Activated naive CD8-positive, alpha-beta T cell treated with anti-CD3 and anti-CD28 coated beads for 36 hours (primary cell): ENCODE measurements at places on chromosomes 13 and 19.
A peak's percentile ranks its signal among the peaks of the same experiment; 100 is the strongest.

- no peak for DNase-seq
These were observed 12.8 kb downstream of the ZNF844 start for GRCh38 chr19:12077375-12077774.

GRCh38 chr13:32984857-32985626 is 31.2 kb upstream of the KL start:
- no peak for DNase-seq

DNA sequence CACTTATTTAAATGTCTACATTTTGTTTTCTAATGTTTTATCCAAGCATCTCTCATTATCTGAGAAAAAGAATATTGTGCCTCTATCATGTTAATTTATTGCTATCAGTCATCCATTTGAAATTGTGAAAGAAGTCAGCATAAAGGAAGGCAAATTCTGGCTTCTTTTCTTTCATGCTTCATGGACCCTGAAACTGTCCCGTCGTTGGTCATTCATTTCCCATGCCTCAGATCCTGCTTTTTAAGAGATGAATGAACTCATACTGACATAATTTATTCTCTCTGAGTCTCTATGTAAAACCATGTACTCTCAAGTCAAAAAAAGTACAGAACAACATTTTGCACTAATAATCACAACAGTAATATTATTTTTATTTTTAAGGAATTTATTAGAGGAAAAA is 2512.0 kb downstream of the PCDH9 start:
- no peak for DNase-seq

GRCh38 chr13:27259831-27260230 is 8.5 kb downstream of the RPL21 start:
- DNase-seq: no peak

DNA sequence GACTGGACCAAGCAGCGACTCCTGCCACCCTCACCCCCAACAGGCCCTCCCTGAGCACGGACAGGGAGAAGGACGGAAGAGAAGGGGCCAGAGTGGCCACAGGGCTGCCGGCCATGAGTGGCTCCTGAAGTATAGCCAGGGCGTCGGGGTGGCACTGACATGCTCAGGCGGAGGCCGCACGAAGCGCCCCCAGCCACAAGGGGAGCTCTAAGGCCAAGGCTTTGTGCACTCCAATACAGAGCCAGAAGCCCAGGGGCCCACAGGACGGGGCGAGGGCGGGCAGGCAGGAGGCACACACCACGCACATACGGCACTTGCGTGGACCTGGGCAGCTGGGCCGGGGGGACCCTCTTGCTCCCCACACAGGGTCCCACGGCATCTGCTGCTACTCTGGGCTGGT is 52.0 kb downstream of the KLF2 start:
- peak; percentile 50 for DNase-seq

DNA sequence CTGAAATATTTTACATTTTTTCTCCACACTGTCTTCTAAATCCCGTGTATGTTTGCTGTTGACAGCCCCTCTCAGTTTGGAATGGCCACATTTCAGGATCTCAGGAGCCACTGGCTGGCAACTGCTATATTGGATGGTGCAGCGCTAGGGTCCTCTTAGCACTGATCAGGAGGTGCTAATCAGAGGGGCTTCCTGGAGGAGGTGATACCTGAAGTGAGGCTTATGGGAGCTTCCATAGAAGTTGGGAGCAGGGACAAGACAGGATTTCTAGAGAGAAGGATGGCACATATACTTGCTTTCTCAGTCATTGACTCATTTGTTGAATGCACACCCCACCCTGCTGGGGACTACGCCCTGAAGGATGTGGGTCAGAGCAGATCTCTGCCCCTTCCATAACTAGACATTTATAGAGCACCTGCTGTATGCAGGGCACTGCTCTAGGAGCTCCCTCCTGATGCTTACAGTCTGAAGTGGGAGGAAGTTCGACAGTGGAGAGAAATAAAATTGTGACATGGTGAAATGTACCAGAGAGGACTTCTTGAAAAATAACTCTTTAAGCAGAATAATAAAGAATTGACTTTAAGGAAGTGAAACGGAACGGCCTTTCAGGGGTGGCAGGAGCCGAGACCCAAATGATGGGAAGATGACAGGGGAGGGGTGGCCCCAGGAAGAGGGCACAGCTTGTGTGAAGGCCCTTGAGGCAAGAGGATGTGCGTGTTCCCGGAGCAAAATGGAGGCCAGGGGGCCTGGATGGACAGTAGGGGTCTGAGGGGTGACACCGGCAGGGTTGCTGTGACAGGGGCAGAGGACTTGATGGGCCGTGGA is 13.1 kb downstream of the AP2A1 start:
- DNase-seq: no peak

DNA sequence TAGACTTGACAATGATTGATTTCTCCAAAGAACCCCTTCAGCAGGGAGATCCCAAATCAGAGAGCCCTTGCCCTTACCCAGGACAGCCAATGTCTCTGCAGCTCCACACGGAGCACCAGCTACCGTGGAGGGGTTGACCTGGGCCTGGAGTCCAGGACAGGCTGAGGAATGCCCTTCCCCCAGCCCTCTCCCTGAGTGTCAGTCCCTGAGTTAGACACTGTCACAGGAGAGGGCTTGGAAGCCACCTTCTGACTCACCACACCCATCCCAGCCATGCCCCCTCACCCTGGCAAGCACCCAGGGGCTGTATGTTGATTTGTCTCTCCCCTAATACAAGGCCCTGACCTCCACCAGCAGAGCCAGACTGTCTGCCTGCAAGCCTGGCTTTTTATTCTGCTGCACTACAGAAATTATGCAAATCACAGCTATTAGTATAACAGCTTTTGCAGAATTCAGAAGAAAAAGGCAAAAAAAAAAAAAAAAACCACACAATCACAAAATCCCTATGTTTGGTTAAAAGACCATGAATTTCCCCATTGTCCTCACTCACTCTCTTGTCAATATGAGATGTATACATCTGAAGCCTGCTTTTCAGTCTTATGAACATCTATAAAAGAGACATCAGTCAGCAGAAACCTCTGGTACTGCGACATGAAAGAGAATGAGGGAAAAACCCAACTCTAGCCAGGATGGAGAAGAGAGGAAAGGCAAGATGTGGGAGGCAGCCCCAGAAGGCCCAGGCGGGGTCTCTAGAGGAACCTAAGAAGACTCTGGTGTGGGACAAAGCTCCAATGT is 240.7 kb downstream of the UQCRFS1 start:
- DNase-seq: no peak

DNA sequence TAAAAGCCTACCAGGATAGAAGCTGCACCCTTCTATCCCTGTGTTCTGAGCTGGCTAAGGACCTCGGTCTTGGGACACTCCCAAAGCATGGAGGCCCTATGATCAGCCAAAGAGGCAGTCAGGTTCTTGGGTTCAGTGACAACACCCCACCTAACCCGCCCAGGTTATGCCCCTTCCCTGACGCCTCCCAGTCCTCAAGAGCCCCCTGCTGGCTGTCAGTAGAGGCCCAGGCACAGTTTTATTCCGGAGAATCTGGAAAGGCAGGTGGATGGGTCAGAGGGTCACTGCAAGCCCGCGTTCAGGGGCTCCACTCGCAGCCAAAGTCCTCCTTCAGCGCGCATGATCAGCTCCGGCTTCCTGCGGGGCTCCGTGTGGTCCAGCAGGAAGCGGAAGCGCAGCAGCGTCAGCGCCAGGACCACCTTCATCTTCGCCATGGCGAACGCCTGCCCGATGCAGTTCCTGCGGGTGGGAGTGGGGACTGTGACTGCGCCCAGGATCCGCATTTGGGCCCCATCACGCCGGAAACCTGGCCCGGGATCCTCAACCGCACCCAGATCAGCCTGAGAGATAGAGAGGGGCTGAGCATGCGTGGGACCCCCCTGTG is 22.3 kb downstream of the OR10H3 start:
- peak; percentile 15 for DNase-seq

- DNase-seq: no peak
These were observed 11.8 kb downstream of the ANO8 start for GRCh38 chr19:17322854-17323253.

DNA sequence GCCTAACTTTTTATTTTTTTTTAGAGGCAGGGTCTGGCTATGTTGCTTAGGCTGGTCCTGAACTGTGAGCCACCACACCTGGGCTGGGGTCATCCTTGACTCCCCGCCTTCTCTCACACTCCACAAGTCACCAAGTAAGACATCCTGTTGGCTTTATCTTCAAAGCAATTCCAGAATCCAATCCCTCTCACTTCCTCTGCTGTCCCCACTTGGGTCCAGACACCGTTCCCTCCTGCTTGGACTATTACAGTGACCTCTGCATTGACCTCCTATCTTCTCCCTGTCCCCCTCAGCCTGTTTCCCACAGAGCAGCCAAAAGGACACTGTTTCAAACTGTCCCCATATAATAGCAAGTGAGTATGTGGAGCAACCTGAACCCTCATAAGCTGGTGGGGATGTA is 4.7 kb upstream of the GNG8 start:
- DNase-seq: no peak

GRCh38 chr13:106560821-106561220 is 7.1 kb downstream of the ARGLU1 start:
- no peak for DNase-seq

GRCh38 chr19:11016631-11017030 is 55.8 kb downstream of the SMARCA4 start:
- DNase-seq: no peak

DNA sequence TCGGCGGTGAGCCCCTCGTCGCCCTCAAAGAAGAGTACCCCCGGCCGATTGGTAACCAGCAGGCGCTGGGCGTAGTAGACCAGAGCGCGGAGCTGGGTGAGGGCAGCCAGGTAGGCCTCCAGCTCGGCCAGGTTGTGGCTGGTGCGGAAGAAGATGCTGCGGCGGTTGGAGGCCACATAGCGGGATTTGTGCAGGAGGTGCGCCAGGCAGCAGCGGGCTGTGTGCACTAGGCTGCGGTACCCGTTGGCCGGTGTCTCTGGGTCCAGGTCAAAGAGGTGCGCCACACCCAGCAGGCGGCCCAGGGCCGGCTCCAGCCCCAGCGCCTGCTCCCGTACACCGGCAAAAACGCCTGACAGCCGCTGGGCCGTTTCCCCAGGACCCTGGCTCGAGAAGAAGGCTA is 16.8 kb downstream of the LIPE start:
- no peak for DNase-seq

DNA sequence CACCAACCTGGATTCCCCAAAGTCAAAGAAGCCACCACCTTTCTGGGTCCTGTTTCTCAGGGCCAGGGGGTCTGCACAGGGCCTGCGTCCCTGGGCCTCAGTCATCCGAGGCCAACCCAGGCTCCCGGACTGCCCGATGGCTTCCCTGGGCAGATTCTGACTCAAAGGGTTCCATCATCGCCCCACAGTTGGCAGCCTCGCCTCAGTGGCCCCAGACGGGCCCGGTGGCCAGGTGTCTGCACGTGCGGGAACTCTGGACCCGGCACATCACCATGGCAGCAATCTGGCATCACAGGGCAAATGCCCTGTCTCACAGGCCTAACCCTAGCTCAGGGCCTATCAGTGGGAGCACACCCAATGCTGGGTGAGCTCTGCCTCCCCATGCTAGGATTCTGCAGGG is 2.9 kb downstream of the IGFL1 start:
- DNase-seq: no peak

GRCh38 chr13:50850445-50850844 is 7.0 kb upstream of the DLEU7 start:
- DNase-seq: no peak

- no peak for DNase-seq
These were observed 18.5 kb downstream of the PALM start for GRCh38 chr19:726993-727956.

DNA sequence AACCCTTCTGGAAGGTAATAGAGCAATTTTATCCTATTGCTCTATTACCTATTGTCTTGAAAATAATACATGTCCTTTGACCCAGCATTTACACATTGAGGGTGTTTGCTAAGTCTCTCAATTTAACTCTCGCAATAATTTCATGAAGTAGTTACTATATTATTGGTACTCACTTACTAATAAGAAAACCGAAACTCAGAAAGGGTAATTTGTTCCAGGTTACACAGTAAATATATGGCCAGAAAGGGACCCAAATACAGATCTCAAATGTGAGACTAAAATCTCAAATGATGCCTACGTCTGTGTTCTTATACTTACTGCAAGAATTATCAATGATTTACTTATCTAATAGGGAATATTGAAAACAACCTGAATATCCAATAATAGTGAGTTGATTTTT is 29.7 kb upstream of the FAM216B start:
- no peak for DNase-seq

- DNase-seq: no peak
These were observed 26.9 kb upstream of the RCBTB2 start for GRCh38 chr13:48559638-48560320.

DNA sequence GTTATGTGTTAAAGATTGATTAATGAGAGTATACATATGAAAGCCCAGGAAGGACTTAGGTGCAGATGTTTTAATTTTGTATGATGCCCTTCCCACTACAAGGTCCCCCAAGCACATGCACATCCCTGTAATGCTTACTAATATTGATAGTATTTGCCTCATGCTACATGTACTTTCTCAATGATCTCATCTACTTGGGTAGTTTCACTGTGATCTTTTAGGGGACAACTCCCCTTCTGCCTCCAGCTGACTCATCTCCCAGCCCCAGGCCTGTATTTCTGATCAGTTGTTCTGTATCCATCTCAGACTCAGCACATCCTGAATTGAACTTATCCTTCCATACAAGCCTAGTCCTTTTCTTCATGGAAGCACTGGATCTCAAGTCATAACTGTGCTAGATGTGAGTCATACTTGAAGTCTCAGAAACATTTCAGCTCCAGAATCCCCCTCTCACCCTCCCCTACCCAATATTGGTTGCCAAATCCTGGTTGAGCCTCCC is 49.4 kb upstream of the INTS6 start:
- DNase-seq: peak; percentile 51

DNA sequence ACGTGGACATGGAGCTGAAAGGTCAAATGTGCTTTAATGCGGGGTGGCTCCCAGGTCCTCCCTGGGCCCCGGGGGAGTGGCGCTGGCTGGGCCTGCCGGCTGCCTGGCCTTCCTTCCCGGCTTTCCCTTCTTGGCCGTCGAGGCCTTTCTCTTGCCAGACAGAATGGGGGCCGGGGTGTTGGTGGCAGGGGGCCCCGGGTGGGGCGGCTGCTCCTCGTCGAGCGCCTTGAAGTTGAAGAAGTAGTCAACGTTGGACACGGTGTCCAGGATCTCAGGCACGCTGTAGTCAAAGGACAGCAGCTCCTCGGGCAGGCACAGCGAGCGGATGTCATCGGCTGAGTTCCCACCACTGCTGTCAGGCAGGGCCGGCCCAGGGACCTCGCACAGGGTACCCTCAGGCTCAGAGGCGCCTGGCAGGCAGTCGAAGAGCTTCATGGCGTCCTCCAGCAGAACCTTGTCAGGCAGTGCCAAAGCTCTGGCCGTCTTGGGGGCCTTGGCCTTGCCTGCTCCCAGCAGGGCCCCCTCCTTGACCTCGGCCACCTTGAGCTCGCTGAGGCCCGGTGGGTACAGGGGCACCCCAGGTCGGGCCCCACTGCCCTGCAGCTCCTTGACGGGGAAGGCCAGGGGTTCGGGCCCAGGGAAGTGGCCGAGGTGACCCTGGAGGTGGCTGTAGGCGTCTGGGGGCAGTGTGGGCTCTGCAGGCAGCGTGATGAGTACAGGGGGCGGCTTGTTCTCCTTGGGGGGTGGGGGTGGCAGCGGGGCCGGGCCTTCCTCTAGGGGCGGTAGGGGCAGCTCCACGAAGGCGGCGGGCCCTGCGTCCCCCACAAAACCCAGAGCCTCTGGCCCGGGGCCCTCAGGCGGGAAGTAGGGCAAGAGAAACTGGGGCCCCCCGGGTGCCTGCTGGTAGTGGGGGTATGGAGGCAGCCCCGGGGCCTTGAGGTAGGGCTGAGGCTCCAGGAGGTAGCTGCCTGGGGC is 1.3 kb downstream of the PRR22 start:
- no peak for DNase-seq
